ENCODE measurements at places on chromosomes 4 and X.
A peak's percentile ranks its signal among the peaks of the same experiment; 100 is the strongest.

DNA sequence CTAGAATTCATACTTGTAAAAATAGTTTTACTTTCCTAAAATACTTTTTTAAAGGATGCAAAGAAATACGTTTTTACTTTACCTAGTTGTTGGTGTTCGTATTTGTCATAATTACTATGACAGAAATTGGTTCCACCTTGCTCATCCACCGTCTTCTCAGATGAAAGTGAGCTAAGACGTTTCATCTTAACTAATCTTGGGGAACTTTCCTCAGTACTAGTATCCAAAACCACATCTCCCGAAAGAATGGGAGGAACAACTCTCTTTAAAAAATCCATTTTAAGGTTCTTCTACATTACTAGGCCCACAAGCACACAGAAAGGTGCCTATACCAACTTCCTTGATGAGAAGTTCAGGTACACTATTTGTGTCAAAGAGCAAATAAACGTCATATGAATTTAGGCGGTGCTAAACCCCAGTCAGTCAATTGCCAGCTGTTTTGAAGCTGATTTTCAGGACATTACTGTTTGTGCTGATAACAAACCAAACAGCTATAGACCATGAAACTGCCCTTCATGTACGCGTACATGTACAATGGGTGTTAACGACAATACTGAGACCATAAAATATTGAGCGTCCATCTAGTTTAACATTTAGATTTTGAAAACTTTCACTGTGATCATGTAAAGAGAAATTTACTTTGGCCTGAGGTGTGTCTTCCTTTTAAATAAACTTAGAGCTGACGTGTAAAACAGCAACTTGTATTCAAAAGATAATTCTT lies 99.1 kb downstream of the FRYL start:
- DNase-seq = no peak

- no peak for DNase-seq
Measured at GRCh38 chr4:127450276-127450675, 182.5 kb upstream of the INTU start.

DNA sequence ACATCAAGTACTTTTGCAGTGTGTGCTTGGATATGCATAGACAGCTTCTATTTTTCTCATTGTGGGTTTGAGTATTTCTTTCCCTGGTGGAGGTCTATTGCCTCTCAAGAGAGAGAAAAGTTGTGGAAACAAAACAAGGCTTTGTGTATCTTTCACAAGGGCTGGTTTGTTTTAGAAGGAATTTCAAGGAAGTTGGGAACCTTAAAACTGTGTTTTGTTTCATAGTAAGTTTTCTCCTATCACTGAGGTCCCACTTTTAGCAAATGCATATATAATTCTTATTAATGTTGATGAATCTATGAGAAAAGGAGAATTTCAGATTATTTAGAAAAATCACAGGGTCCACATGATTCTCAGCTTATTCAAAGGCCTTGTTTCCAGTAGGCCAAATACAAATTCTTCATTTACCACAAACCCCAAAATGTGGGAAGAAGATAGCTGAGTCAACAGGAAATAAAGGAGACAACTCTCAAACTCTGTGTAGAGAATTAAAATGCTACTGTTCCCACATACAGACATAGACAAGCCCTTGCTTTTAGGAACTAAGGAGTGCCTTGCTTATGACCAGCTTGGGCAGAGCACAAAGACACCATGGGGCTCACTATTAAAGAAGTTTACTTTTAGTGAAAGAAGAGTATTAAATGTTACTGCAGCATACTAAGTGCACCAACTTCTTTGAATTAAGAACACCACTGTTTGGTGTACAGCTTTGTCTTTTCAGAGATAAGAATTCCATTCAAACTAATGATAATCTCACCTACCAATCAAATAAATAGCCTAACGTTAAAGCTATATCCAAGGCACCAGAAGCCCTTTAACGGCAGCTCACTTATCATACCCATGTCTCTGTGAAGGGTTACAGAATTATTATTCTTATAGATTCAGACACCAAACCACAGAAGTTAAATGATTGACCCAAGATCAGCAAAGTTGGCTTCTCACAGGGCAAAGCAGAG lies 177.4 kb upstream of the LEF1 start:
- no peak for DNase-seq

- peak; percentile 53 for DNase-seq
Measured at GRCh38 chrX:150200820-150201287, 162.3 kb upstream of the MAMLD1 start.
